ENCODE measurements at places on chromosomes 12 and 14. TPM values are rescaled to one million over a fixed set of nuclear protein-coding genes. Genes with fewer than 3 reads are reported as not detected.
A peak's percentile ranks its signal among the peaks of the same experiment; 100 is the strongest.

- H3K4me1 ChIP-seq, result peaks cover 5% of the 10 kb centered on the region
- no peak overlapping the region for H3K4me3 ChIP-seq
- H3K27ac ChIP-seq, result no peak overlapping the region
- no peaks in the 10 kb centered on the region for H3K27me3 ChIP-seq
- H3K36me3 ChIP-seq, result no peaks in the 10 kb centered on the region
Observed at GRCh38 chr12:65876898-65877721, 52.8 kb downstream of the HMGA2 start.

PLEKHD1 gene
- total RNA-seq, result not detected

DNA sequence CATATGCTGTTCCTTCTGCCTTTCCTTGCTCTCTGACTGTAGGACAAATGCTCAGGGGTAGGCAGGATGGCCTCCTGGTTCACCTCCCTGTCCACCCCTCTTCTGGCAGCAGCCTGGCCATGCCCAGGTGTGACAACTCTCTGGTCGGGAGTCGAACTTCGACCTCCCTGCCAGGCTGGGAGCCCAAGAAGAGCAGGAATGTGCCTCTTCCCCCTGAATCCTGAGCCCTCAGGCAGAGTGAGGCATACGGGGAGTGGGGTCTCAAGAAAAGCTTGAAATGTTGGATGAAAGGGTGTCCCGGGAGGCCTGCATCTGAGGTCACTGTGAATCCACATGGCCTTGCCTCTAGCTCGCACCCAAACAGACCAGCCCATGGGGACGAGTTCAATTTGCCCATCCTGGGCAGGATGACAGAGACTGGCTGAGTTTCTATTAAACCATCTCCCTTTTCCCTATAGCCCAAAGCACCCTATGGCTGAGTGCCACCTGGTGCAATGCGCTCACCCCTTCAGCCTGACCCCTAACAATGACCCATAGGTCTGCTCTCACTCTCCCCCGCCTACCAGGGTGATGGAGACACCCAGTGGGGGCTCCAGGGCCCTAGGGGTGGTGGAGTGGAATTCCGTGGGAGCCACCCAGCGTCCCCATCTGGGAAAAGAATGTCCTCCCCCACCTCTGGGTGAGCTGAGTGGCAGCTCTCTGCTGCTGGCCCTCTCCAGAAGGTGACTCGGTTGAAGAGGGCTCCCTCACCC, 52.9 kb upstream of the DIO3 start:
- no peak for DNase-seq
- peaks cover 16% of the 10 kb centered on the region for H3K4me1 ChIP-seq
- H3K36me3 ChIP-seq, result no peaks in the 10 kb centered on the region

- no peaks in the 10 kb centered on the region for H3K4me1 ChIP-seq
- no peak for DNase-seq
- H3K36me3 ChIP-seq, result no peaks in the 10 kb centered on the region
- no peak overlapping the region for H3K27ac ChIP-seq
Observed at GRCh38 chr12:112389228-112389627, 7.0 kb upstream of the HECTD4 start.

GRCh38 chr12:67797753-67798152, 149.2 kb downstream of the DYRK2 start:
- no peaks in the 10 kb centered on the region for H3K36me3 ChIP-seq
- H3K4me3 ChIP-seq, result no peak overlapping the region
- no peaks in the 10 kb centered on the region for H3K27me3 ChIP-seq

SDSL gene
- total RNA-seq, result not detected

CD69 gene
- total RNA-seq, result 28.5 TPM

DNA sequence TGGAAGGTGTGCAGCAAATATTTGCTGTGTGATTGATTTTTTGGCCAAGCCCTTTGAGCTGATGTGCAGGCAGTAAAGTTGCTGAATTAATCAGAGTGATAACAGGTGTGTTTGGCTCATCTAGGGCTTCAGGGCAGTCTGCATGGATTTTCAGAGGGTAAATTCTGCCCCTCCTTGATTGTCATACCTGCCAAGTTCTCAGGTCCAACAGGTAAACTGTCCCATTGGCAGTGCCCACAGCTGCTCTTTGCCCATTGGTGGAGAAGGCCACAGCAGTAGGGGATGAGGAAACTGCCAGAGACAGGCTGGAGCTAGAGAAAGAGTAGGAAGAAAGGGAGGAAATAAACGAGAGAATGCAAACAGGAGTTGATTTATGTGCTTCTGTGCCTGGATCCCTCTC, 33.6 kb downstream of the TEP1 start:
- H3K27ac ChIP-seq, result no peak overlapping the region
- H3K4me1 ChIP-seq, result no peaks in the 10 kb centered on the region
- H3K36me3 ChIP-seq, result peaks cover 98% of the 10 kb centered on the region
- no peak for DNase-seq

NKX2-1 gene
- total RNA-seq, result not detected

DNA sequence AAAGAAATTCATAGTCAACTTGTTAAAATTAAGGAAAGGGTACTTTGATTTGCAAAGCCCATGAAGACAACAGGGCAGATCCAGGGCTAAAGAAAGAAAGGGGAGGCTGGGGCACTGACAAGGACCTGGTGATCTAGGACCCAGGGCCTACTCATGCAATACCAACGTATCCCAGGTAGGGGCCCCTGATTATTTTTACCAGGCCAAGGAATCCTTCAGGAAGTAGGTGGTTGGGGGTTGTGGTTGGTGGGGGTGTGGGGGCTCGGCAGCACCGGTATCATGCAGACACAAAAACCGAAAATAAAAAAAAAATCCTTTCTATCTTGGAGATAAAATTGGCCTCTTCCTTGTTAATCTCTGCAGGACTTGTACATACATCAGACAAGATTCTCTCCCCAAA, 47.5 kb downstream of the GSC start:
- H3K4me3 ChIP-seq, result no peak overlapping the region
- no peaks in the 10 kb centered on the region for H3K36me3 ChIP-seq

COX8C gene
- not detected for total RNA-seq

GRCh38 chr12:50708631-50709030, 55.3 kb upstream of the ATF1 start:
- no peak for DNase-seq
- H3K27me3 ChIP-seq, result no peaks in the 10 kb centered on the region
- no peak overlapping the region for H3K27ac ChIP-seq
- no peaks in the 10 kb centered on the region for H3K4me1 ChIP-seq
- H3K36me3 ChIP-seq, result no peaks in the 10 kb centered on the region

DNA sequence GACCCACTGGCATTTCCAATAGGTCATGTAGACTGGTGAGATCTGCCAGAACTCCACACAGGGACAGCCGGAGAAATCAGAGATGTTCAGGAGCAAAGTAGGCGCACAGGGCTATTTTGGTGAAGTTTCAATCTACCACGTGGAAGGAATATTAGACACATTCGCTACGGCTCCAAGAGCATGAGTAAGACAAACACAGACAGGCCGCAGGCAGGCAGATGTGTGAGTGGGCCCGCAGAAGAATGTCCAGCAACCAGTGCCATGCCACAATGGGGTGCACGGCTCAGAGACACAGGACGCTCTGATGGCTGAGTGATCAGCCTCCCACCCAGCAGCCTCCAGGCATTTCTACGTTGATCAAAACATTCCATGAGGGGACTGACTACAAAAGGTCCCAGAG, 10.4 kb downstream of the SLC15A4 start:
- no peaks in the 10 kb centered on the region for H3K27me3 ChIP-seq
- H3K4me3 ChIP-seq, result no peak overlapping the region
- DNase-seq, result no peak
- H3K4me1 ChIP-seq, result peaks cover 58% of the 10 kb centered on the region

GRCh38 chr12:5996459-5996858, 51.4 kb upstream of the ANO2 start:
- H3K4me1 ChIP-seq, result no peaks in the 10 kb centered on the region
- no peaks in the 10 kb centered on the region for H3K36me3 ChIP-seq
- H3K4me3 ChIP-seq, result no peak overlapping the region
- H3K27ac ChIP-seq, result no peak overlapping the region
- H3K27me3 ChIP-seq, result no peaks in the 10 kb centered on the region

GRCh38 chr12:111045941-111046340, 125.6 kb upstream of the MYL2 start:
- no peaks in the 10 kb centered on the region for H3K36me3 ChIP-seq
- no peak overlapping the region for H3K4me3 ChIP-seq

DNA sequence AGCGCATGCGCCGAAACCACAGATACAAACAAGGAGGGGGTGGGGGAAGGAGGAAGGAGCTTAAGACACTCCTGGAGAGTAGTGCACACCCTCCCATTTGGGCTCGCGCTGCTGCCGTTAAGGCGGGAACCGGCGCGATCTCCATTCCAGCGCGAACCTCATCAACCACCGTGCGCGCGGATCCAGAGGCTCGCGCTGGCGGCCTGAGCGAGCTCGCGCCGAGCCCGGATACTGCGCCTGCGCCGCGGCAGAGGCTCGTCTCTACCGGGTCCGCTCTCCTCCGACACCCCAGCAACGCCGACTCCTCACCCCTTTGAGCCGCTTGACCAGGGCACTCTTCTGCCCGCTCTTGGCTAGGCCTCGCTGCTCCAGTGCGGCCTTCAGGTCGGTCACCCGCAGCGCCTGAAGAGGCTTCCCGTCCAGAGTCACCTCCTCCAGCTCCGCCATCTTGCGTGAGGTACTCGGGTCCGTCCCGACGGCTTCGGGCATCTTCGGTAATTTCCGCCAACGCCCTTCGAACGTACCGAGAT, at the start of gene ACIN1:
Gene ACIN1 (minus strand): TSS at position 471 of the 530 bp plus-strand sequence. CDS start 24 bp downstream, at position 447.
- peak; percentile 94 for DNase-seq
- no peaks in the 10 kb centered on the region for H3K27me3 ChIP-seq
- H3K4me3 ChIP-seq, result peak within 1 kb of the TSS; percentile 88

RDH16 gene
- 2.9 TPM for total RNA-seq

- no peaks in the 10 kb centered on the region for H3K27me3 ChIP-seq
- no peak overlapping the region for H3K27ac ChIP-seq
- H3K4me3 ChIP-seq, result no peak overlapping the region
- peaks cover 6% of the 10 kb centered on the region for H3K36me3 ChIP-seq
- H3K4me1 ChIP-seq, result peaks cover 16% of the 10 kb centered on the region
- no peak for DNase-seq
Observed at GRCh38 chr12:8742501-8742900, 44.7 kb downstream of the RIMKLB start.

DBX2 gene
- total RNA-seq, result not detected

CLEC2A gene
- not detected for total RNA-seq

DNA sequence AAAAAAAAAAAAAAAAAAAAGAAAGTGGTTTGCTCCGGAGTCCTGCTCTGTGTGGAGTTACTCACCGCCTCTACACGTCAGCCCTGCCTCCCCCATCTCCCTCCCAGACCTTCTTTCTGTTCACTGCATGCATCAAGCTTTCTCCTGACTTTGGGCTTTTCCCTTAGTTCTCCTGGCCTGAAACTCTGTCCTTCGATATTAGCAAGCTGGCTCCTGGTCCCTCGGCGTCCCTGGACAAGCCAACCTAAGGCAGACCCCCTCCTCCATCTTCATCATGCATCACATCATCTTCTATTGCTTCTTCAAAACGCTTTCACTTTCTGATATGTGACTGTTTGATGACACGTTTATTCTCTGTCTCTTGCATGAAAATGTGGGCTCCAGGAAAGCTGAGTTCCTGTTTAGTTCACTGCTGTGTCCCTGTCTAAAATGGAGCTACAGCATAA, 40.6 kb downstream of the SLC15A4 start:
- H3K27me3 ChIP-seq, result no peaks in the 10 kb centered on the region
- H3K27ac ChIP-seq, result no peak overlapping the region
- DNase-seq, result no peak
- no peaks in the 10 kb centered on the region for H3K36me3 ChIP-seq
- no peak overlapping the region for H3K4me3 ChIP-seq

CCDC38 gene
- total RNA-seq, result not detected

- no peak overlapping the region for H3K27ac ChIP-seq
- H3K4me1 ChIP-seq, result no peaks in the 10 kb centered on the region
- H3K36me3 ChIP-seq, result no peaks in the 10 kb centered on the region
- no peaks in the 10 kb centered on the region for H3K27me3 ChIP-seq
- H3K4me3 ChIP-seq, result no peak overlapping the region
Observed at GRCh38 chr14:58054100-58054499, 97.9 kb downstream of the ARMH4 start.

DNA sequence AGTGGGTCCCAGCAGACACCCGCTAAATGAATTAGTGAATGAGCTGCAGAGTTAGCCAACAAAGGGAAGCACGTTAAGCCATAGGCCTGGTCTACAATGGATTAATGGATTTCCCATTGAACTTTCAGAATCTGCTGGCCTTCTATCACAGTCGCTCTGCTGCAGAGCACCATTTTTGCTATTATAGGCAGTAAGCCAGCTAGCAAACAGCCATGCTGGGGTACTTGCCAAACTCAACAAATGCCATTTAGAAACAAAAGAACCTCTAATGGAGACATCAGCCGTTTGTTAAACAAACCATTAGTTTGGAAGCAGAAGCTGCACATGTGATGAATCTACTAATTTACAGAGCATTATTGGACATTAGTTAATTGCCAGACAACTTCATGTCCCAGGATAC, 181.1 kb upstream of the STXBP6 start:
- DNase-seq, result no peak
- no peaks in the 10 kb centered on the region for H3K4me1 ChIP-seq
- H3K36me3 ChIP-seq, result no peaks in the 10 kb centered on the region
- H3K27me3 ChIP-seq, result no peaks in the 10 kb centered on the region
- H3K27ac ChIP-seq, result no peak overlapping the region

DNA sequence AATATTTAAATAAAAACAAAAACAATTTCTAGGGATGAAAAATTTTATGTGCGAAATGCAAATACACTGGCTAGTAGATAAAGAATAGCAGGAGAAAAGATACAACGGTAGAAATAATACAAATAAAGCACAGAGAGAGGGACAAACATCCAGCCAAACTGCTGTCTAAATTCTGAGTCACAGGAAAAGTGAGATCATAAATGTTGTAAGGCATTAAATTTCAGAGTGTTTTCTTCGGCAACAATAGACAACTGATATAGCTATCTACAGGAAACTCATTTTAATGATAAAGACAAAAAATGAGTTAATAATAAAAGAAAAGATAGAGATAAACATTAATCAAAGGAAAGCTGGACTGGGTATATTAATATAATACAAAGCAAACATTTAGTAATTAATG, 122.2 kb downstream of the NTS start:
- no peak overlapping the region for H3K4me3 ChIP-seq
- no peak for DNase-seq
- no peaks in the 10 kb centered on the region for H3K4me1 ChIP-seq

DNA sequence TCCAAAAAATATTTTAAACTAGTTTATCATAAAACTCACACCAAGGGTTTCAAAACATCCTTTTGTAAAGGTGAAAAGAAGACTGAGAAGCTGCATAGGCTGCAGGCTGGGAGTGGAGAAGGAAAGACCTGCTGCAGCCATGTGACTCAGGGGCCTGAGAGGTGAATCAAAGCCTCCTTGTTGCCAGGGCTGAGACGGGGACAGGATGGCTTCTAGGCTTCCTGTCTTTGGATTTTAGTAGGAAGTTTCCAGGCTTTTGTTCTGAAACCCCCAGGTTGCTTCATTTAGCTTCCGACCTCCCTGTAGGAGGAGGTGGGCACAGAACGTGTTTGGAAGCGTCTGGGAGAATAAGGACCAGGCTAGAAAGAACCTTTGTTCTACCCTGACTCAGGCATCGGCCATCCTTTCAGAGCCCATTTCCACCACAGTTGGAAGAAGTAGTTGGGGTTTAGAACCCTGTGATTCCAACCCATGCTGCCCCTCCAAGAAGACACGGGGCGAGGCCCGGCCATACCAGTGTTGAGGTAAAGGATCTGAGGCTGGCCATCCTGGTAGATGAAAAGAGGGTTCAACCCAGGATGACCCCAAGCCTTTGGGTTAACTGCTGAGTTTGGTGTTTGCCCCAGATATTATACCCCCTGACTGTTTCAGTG, 122.4 kb downstream of the SLC25A47 start:
- no peak overlapping the region for H3K27ac ChIP-seq
- H3K27me3 ChIP-seq, result no peaks in the 10 kb centered on the region
- H3K4me1 ChIP-seq, result peaks cover 7% of the 10 kb centered on the region
- DNase-seq, result peak; percentile 56
